ENCODE measurements at places on chromosomes 12 and 14.

DNA sequence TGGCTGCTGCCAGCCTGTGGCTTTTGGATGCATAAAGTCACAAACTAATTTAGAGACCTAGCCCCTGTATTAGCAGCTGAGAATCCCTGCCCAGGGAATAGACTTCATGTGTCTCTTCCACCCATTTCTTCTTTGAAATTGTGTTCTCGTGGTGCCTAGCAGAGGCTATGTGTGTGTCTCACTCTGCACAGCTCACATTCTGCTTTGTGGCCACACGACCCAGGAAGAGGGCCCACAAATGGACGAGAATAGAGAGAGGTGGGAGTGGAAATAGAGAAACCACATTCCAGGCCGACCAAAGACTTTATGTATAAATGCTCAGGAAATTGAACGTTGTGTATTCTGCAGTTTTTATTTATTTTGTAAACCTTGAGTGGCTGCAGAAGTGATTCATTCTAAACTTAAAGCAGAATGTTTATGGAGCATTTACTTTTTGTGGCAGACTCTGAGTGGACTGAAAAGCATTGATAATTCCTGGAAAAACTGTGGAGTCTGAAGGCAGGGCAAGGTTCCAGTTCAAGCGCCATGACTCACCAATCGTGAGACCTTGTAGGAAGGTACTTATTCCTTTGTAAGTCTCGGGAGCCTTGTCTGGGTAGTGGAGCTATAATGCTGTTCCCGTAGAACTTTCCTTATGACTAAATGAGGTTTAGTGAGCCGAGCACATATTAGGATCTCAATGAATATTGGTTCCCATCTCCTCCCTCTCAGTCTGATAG, 9.1 kb downstream of the B4GALNT3 start:
- DNase-seq, result no peak

- DNase-seq, result peak; percentile 19
Observed at GRCh38 chr12:26122061-26122680, 2.7 kb downstream of the BHLHE41 start.

GRCh38 chr12:91307957-91308670, 125.5 kb upstream of the DCN start:
- no peak for DNase-seq

DNA sequence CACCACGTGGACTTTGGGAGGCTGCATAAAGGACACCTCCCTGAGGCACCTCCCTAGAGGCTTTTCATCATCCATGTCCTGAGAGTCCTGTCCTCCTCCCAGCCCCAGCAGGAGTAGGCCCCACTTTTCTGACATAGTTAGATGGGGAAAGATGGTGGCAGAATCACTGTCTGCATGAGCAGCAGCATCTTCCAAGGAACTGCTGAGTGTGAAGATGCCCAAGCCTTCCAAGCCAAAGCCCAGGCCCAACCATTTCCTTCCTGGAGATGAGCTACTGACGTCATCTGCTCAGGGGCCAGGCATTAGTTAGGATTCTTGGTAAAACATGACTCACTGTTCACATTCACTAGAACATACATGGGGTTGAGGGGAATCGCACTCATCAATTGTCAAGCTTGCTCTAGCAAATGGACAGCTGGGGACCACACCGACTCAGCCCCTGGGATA, 37.3 kb downstream of the VDR start:
- DNase-seq, result no peak

- DNase-seq, result no peak
Observed at GRCh38 chr12:10562306-10562933, 51.0 kb downstream of the MAGOHB start.

DNA sequence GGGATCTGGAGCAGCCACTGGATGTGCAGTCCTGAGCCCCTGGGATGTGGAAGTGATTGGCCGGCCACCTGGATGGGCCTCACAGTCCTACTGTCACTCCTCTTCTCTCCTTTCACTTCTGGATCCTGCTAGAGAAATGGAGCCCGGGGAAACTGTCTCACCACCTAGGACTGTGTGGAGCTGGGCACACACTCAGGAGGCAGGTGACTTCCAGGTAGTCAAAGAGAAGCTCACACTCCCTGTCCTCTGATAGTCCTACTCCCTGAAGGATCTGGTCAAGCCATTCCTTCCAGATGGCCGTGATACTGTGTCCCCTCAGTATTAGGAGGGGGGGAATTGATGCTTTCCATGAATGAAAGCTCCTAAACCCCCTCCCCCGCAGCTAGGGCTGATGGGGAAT, 201.1 kb downstream of the ZFP36L1 start:
- DNase-seq, result no peak

- DNase-seq, result no peak
Observed at GRCh38 chr14:88089445-88089844, 84.5 kb downstream of the GPR65 start.

- DNase-seq, result no peak
Observed at GRCh38 chr12:106854723-106855122, 80.2 kb downstream of the RIC8B start.
